ENCODE measurements at places on chromosomes 3 and 15. TPM values are rescaled to one million over a fixed set of nuclear protein-coding genes. Genes with fewer than 3 reads are reported as not detected.

The CLDN1 gene
- total RNA-seq = 2.2 TPM

The ARNT2 gene
- 21.2 TPM for total RNA-seq

The DUOXA2 gene
- total RNA-seq = not detected

The NOX5 gene
- total RNA-seq = 0.11 TPM

The C3orf80 gene
- total RNA-seq = 0.53 TPM

The FAM3D gene
- not detected for total RNA-seq

The ZBTB20 gene
- total RNA-seq = 9.0 TPM

The KBTBD13 gene
- not detected for total RNA-seq

The CFAP100 gene
- total RNA-seq = not detected

The WNT5A gene
- total RNA-seq = 31.9 TPM

The DUOXA1 gene
- total RNA-seq = not detected

The SIAH2 gene
- 47.8 TPM for total RNA-seq

The TOP2B gene
- 87.8 TPM for total RNA-seq

The NTRK3 gene
- 0.05 TPM for total RNA-seq

All from A375 (cell line).